Activated CD4-positive, CD25-positive, alpha-beta regulatory T cell treated with anti-CD3 and anti-CD28 coated beads, Interleukin-2, amount 50 U/mL, for 72 hours (primary cell): ENCODE measurements at places on chromosomes 2 and 18.

DNA sequence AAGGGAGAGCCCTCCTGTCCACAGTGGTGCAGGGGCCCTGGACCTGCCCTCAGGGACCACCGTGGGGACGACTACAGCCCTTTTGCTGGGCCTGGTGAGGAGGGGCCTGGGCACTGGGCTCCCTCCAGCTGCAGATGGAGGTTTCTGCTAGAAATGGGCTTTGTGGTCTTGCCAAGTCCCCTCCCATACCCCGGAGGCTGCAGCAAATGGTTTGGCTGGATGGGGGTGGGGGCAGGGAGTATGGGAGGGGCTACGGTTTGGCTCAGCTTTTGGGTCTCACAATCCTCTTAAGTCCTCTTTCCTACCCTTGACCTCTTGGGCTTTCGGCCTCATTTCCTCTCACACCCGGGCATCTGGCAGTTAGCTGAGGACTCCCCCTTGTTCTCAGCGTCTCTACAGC is 21.7 kb downstream of the TET3 start:
- DNase-seq = no peak

GRCh38 chr18:71301596-71301995 is 1012.8 kb downstream of the SOCS6 start:
- DNase-seq = no peak

DNA sequence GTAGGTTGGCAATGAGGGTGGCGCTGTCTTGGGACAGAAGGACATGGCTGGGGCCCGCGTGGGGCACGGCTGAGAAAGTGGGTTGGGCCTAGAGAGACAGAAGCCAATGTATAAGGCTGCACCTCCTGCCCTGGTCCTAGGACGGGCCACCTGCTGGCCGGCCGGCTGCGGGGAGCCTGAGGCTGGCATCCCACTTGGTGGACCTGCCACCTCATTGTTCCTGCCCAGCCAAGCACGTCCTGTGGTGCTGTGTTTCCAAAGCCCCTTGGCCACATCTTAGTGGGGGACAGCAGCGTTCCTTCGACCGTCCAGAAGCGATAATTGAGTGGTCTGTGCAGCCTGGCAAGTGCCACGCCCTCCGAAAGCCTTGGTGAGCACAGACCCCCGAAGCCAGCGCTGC is 223.9 kb downstream of the LDLRAD4 start:
- DNase-seq = no peak

GRCh38 chr2:55843096-55843993 is 80.2 kb downstream of the EFEMP1 start:
- no peak for DNase-seq

GRCh38 chr2:100008956-100009355 is 133.4 kb downstream of the AFF3 start:
- DNase-seq = no peak

DNA sequence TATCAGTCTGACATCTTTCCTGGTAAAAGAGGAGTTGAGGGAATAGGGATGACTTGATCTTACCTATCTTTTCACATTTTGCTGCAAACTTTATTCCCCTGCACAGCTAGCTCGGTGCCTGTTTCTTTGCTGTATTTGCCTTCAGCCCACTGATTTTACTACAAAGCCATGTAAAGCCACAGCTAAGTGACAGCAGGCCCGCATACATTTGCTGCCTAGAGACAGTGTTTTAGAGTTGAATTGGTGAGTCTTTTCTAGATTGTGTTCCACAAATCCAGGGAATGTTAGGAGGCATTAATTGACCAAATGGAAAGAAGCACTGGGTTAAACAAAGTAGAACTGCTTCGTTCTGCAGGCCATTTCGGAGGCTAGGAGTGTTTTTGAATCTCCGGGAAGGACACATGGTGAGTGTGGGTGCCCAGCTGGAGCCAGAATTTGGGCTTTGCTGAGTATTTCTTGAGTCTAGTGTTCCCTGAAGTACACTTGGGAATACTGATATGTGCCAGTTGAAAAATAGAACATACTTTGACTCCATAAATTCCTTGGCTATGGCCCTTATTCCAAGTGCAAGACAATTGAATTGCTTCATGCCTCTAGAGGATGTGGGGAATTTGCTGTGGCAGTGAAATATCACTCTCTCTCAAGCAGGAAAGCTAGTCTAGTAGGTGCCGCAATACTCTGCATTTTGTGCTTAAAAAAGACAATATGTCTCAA is 329.8 kb downstream of the PTPRM start:
- DNase-seq = no peak

DNA sequence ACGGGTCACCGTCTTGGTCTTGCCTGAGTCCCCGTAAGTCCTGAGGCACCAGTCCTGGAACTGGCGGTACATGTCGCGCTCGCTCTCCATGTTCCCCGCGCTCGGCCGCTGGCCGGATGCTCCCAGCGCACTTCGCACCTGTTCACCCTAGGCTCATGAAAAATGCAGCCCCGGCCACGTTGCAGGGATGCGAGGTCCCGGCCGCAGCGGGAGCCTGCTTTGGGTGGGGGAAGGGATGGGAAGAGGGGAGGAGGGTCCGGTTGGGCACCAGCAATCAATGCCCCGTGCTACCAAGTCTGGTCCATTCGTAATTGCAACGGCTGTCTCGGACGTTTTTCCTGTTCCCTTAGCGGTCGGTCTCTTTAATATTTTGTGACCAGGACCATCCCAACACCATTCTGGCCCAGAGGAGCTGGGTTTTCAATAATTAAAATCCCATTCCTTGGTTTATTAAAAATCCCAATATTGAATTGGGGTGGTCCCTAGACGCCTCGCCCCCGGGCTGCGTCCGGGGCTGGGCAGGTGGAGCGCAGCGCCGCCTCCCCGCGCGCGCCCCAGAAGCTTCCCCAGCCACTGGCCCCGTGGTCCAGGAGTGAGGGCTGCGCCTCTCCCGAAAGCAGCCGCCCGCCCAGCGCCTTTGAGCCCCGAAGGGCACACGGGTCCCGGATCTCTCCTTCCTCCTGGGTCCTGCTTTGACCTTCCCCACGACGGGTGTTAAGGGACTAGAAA is 1.4 kb downstream of the NOL4 start:
- DNase-seq = no peak

GRCh38 chr2:5742126-5742525 is 49.9 kb downstream of the SOX11 start:
- DNase-seq = no peak

GRCh38 chr2:190891889-190892288 is 11.3 kb downstream of the GLS start:
- no peak for DNase-seq

GRCh38 chr2:238106339-238106697 is 6.2 kb downstream of the ESPNL start:
- DNase-seq = peak; percentile 23

DNA sequence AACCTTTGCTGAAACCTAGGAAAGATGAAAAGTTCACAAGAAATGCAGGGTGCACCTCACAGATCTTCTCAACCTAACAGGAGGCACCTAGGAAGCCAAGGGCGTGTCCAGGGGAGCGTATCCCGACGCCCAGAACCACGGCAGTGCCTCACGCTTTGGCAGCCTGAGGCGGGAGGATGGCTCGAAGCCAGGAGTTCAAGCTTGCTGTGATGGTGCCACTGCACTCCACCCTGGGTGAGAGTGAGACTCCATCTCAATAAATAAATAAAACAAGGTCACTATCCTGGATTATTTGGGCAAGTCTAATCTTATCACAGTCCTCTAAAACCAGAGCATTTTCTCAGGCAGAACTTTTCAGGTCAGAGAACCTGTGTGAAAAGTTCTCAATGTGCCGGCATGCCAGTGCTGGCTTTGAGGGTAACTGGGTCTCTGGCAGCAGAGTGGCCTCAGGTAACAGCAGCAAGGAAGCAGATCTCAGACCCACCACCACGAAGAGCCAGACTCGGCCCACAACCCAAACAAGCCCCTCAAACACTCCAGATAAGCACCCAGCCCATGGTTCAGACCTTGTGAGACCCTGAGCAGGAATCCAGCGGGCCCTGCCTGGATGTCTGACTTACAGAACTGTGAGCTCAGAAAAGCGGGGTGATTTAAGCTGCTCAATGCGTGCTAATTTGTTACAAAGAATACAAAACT is 11.7 kb downstream of the HSBP1L1 start:
- no peak for DNase-seq

DNA sequence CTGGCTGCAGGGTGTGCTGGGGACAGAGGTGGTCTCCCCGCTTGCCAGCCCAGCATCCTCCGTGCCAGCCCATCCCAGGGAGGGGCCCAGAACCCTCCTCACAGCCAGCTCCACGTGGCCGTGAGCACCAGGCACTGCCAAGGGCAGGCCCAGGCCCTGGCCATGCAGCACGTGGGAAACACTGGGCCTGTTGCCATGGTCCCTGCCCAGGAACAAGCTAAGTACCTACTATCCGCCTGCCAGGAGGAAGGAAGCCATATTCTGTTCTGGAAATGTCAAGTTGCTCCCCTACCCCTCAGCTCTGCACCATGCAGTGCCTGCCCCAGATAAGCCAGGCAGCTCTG is 250.6 kb downstream of the CYP26B1 start:
- no peak for DNase-seq
